ENCODE measurements at places on chromosomes 2 and 18.

DNA sequence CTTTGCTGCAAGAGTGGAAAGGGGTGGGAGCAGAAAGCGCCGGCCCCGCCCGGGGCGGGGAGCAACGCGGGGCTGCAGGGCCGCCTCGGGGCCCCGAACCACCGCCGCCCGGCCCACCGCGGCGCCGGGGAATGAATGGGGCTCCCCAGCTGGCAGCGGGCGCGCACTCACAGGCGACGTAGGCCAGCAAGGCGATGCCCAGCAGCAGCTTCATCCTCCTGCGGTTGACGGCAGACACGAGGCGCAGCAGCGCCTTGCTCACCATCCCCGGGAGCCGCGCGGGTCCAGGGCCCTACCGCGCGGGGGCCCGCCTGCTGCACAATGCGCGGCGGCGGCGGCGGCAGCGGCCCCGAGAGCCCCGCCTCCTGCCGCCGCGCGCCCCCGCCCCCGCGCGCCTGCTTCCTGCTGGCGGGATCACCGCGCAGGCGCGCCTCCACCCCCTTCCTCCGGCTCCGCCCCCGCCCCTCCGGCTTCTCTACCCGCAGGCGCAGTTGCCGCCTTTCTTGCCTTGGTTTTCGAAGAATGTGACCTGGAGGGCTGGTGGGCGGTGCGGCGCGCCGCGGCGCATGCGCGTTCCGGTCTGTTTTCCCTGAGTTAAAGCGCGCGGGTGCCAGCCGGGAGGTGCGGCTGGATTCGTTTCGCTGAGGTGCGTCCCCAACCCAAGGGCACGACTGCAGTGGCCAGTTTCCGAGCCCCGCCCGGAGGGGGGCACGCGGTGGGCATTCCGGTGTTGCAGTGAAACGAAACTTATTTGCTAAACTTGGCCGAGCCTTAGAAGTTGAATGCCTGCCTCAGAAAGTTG, at the start of gene UXS1:
UXS1 (minus strand) TSS at position 325 of the 802 bp plus-strand sequence; CDS start at position 265, 60 bp downstream.
- peak; percentile 94 for DNase-seq

GRCh38 chr2:217667512-217667911, 335.3 kb downstream of the TNS1 start:
- no peak for DNase-seq

- DNase-seq: no peak
Observed at GRCh38 chr2:11288431-11288830, 56.0 kb downstream of the ROCK2 start.

- no peak for DNase-seq
Observed at GRCh38 chr18:56897122-56897521, 246.0 kb downstream of the WDR7 start.

GRCh38 chr18:8224576-8224975, 384.7 kb upstream of the RAB12 start:
- DNase-seq: no peak

DNA sequence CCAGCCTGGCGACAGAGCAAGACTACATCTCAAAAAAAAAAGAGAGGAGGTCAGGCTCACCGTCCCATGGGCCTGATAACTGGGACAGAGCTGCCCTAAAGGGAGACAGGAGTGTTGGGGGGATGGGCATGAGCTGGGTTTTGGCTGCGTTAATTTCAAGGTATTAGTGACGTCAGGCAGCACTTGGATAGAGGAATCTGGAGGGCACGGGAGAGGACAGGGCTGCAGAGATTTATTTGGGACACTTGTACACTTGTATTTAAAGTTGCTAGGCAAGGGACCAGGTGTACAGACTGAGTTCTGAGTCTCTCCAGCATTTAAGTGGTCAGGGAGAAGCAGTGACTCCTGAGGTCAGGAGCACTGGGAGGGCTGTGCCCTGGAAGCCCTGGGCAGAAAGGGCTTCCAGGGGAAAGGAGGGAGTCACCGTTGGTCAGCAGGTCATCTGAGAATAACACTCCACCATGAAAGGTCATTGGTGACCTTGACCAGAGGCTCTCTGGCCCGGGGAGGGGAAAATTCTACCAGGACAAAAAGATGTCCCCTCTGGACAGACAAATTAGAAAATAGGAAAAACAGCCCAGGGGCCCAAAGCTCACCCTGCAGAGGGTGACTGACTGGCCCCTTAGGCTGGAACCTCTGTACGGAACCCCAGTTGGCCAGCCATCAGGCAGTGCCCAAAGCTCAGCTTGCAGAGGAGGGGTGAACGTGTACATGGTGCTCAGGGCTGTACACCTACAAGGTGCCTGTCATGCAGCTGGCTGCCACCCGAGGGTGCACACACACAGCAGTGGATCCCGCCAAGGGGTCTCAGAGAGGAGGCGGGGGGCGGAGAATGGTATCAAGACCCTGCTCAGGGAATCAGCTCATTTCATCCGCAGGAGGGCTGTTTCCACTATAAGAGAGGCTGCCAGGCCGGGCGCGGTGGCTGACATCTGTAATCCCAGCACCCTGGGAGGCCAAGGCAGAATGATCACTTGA, 23.0 kb upstream of the CNNM3 start:
- DNase-seq: no peak

- DNase-seq: no peak
Observed at GRCh38 chr2:195388028-195388427, 269.0 kb upstream of the SLC39A10 start.

DNA sequence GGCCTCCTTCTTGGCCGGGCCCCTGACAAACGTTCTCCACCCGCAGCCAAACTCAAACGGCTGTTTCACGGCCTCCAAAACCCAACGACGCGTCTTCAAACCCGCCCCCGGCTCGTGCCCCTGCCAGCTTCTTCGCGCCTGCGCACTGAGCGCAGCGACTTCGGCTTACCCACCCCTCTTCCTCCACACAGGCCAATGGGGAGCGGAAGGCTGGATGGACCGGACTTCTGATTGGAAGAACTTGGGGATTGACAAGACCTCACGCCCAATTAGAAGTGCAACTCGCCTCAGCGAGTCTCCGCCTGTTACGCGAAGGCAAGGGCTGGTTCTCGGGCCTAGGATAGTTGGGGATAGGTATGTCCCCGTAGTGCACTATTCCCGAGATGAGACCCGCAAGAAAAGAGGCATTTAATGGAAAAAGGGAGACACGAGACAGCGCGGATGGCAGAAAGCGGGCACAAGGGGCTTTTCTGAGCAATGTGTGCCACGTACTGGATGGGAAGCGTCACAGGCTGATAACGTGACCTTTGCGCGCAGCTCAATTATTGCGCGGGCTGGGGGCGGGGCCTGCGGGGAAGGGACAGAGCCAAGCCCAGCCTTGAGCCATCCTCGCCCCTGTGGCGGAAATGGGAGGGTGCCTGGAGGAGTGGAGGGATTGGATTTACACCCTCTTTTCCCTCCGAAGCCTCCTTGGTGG, at the start of gene LAPTM4A:
LAPTM4A (minus strand) TSS at position 97 of the 697 bp plus-strand sequence. CDS start 108 bp downstream, outside the sequence.
- peak; percentile 99 for DNase-seq

DNA sequence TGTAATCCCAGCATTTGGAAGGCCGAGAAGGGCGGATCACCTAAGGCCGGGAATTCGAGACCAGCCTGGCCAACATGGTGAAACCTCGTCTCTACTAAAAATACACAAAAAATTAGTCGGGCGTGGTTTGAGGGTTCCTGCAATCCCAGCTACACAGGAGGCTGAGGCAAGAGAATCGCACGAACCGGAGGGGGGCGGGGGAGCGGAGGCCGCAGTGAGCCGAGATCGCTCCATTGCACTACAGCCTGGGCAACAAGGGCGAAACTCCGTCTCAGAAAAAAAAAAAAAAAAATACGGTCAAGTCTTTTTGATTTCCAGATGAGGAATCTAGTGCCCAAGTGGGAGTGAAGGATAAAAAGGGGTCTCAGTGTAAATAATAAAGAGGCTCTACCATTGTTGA, 16.5 kb upstream of the MEIS1 start:
- no peak for DNase-seq

GRCh38 chr2:241983571-241984270, 114.2 kb downstream of the RTP5 start:
- no peak for DNase-seq

DNA sequence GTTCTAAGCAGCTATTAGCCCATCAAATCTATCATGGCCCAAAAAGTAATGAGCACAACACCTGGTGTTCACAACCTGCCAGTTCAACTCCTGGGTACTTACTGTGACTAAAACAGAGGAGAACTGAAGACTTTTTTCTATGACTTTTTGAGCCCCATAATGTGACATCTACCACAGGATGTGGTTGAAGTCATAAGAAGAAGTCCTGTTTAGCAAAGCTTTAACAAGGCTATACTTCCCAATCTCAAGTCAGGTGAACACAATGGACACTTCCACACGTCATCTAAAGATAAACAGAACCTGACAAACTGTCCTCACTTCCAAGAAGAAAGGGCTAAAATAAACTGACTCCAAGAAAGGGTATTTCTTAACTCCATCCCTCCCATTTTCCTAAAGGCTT, 138.8 kb downstream of the ATAD2B start:
- no peak for DNase-seq

DNA sequence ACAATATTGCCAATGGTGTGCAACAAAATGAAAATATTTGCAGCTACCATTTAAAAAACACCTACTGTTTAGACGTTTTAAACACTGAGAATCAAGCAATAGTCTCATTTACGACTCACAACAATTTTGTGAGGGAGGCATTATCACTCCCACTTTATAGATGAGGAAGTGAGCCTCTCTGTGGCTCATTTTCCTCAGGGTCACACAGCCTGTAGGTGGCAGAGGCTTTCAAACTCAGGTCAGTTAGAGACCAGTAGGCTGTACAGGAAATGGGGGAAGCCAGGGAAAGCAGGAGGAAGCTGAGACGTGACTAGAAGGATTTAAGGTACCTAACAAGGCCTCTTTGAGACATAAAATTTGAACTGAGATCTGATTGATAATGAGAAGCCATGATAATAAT, 95.0 kb upstream of the ZNF521 start:
- DNase-seq: no peak

- no peak for DNase-seq
Observed at GRCh38 chr18:56575819-56576663, 62.4 kb downstream of the TXNL1 start.

GRCh38 chr2:112335600-112335999, 60.2 kb downstream of the ZC3H6 start:
- DNase-seq: no peak

DNA sequence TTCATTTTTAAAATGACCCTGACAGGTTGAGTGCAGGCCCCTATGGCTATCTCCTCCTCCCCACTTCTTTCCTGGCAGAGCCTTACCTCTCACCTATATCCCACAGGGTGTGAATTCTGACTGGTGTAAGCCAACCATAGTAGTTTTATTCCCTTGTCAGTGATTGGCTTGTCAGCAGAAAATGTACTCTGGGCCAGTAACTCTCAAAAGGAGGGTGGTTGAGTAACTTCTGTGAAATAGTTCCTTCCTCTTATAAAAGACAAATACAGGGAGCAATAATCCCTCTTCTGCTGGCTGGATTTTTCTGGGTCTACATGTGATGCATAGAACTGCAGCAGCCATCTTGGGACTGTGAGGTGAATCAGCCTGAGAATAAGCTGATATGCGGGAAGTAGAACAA, 83.4 kb downstream of the RAPH1 start:
- no peak for DNase-seq

DNA sequence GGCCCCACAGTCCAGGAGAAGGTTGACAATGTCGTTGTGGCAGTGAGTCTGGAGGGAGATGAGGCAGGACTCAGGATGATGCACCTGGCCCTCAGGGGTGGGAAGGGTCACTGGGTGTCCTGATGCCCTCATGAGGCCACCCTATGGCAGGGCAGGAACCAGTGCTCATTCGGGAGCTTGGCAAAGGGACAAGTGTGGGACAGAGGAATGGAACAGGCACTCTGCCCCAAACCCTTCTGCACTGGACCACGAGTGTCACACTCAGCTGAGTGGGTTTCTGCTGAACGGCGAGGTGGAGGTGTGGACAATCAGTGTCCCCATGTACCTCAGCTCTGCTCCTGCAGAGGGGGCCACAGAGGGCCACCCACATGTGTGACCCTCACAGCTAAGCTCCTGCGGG, 32.0 kb downstream of the ANKMY1 start:
- DNase-seq: no peak

GRCh38 chr2:158726911-158727592, 68.1 kb upstream of the DAPL1 start:
- peak; percentile 96 for DNase-seq

DNA sequence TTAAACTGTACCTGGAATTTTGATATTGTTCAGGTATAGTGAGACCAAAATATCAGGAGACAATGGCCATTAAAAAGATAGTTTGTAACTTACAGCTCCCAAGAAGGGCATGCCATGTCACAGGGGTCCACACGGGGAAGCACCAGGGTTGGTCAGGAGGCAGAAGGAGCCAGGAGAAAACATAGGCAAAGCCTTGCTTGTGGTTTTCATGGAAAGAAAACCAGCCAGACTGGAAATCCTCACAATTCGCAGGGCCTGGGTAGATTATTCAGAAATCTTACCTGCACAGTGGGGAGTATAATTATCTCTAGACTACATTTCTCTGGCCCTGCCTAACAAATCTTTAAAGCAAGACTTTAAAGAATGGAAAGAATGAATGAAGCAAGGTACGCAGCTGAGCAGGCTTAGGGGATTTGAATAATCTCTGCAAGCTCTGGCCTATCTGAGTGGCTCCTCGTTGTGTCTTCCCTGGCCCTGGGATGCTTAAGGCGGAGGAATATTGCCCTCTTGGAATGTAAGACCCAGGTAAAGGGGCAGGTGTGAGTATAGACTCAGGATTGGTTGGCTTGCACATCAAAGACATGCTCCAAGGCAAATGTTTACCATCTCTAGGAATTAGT, 66.9 kb upstream of the CDC42EP3 start:
- no peak for DNase-seq

DNA sequence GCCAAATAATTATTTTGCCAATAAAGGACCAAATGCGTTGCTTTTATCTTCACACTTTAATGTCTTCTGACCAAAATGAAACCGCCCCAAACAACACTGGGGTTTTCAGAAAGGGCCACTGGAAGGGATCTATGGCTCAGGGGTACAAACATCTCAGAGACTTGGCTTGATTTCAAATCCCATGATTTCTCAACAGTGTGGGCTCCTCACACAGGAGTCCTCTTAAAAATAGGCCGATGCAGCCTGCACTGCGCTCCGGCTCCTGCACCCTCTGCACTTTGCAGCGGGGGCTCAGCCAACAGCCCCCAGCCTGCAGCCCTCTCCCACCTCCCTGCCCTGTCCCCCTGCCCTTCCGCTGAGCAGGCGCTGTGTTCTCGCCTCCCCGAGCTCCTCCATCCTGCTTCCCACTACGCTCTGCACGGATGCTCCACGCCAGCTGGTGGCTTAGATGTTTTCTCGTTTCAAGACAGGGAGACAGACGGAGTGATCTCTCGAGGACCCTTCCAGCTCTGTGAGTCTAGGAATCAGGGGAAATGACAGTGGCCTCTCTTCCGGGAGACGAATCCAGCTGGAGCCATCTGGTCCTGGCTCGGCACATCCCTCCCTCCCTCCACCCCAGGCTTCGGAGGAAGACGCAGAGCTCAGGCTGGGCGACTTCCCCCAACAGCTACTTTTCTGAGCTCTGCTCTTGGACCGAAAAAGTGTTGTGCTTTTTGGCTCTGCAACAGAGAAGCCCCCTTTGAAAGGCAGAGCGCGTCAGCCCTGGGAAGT, 71.4 kb downstream of the KCNF1 start:
- DNase-seq: no peak

DNA sequence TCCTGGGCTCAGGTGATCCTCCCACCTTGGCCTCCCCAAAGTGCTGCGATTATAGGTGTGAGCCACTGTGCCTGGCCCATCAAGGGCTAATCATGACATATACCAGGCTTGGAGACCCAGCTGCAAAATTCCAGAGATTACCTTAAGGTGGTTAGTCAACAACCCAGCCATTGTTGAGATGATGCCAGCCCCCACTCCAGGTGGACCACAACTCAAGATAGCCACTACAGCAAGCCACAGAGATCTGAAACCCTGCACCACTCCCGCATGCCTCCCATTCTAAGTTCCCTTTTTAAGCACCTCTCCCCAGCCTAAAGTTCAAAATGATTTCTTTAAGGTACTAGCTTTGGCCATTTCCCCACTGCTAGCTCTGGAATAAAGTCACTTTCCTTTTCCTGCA, 4.6 kb upstream of the CLK1 start:
- no peak for DNase-seq

- DNase-seq: no peak
Observed at GRCh38 chr2:119484834-119485233, 39.4 kb downstream of the SCTR start.

All from hippocampal formation (tissue), 2 donors.